ENCODE measurements at places on chromosomes 6 and 20.

GRCh38 chr6:43927532-43928210 is 157.7 kb downstream of the VEGFA start:
- DNase-seq, result no peak

DNA sequence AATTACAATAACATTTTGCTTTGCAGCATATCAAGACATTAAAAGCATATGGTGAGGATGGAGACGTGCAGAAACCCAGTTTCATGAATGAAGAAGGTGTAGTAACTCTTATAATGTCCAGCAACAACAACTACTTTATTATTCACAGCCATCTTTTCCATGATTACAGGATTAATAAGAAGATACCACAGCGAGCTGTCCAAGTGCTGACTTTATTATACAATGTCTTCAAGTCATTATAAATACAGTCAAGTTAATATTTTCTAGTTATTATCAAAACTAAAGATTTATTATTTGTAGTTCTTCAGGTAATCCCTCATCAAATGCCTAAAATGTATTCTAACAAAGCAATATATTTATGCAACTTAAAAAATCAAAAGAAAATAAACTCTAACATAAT is 2.5 kb upstream of the KHDRBS2 start:
- no peak for DNase-seq

DNA sequence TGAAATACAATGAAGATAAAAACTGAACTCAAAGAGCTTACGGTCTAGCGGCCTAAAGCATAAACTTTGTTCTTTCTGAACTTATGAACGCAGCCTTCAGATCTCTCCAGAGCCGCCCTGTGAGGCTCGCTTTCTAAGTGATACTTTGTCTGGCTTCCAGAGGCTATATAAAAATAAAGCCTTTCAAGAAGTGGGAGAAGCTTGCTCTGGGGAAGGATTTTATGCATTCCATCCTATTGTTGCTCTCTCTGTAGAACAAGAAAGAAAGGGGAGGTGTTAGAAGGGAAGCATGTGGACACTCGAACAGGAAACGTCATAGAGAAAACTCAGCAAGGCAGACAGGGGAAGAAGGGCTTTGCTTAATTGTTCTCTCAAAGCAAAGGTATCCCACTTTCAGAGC is 77.0 kb downstream of the TBX18 start:
- no peak for DNase-seq

DNA sequence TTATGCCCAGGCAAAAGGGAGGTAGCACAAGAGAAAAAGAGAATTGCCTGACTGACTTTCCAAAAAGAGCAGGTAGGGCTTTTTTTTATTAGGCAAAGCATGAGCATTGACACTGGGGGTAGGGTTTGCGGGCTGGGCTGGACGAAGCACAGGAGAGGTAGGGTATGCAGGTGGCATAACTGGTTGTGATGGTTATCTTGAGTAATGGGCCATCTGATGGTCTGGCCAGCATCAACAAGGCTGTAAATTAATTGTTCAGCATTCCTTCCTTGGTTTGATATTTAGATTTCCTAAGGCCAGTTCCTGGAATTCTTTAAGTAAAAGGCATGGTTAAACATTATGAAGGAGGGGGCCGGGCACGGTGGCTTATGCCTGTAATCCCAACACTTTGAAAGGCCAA is 13.9 kb upstream of the BFSP1 start:
- DNase-seq, result no peak

DNA sequence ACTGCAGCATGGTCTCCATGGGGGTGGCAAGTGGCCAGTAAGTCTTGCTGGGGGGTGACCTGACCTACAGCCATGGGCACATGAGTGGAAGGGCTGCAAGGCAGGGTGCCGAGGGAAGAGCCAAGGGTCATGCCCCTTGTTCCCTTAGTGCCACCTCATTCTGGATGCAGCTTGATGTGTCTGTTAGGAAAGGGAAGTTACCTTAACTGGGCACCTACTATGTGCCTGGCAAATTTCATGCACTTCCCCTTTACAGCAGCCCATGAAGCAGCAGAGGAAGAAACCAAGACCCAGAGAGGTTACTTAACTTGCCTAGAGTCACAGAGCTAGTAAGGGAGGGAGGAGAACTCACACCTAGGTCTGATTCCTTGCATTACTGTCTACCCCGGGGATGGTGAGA is 174.0 kb downstream of the MRPL14 start:
- DNase-seq, result no peak

- DNase-seq, result no peak
These were observed 39.5 kb upstream of the STXBP5 start for GRCh38 chr6:147164761-147165160.

- no peak for DNase-seq
These were observed 36.3 kb upstream of the CST5 start for GRCh38 chr20:23915844-23916243.

- no peak for DNase-seq
These were observed 102.1 kb downstream of the FLRT3 start for GRCh38 chr20:14235355-14235754.

GRCh38 chr6:35782424-35782823 is 1.6 kb downstream of the CLPSL1 start:
- DNase-seq, result no peak

- DNase-seq, result no peak
These were observed 68.7 kb downstream of the LY86 start for GRCh38 chr6:6657085-6657819.

DNA sequence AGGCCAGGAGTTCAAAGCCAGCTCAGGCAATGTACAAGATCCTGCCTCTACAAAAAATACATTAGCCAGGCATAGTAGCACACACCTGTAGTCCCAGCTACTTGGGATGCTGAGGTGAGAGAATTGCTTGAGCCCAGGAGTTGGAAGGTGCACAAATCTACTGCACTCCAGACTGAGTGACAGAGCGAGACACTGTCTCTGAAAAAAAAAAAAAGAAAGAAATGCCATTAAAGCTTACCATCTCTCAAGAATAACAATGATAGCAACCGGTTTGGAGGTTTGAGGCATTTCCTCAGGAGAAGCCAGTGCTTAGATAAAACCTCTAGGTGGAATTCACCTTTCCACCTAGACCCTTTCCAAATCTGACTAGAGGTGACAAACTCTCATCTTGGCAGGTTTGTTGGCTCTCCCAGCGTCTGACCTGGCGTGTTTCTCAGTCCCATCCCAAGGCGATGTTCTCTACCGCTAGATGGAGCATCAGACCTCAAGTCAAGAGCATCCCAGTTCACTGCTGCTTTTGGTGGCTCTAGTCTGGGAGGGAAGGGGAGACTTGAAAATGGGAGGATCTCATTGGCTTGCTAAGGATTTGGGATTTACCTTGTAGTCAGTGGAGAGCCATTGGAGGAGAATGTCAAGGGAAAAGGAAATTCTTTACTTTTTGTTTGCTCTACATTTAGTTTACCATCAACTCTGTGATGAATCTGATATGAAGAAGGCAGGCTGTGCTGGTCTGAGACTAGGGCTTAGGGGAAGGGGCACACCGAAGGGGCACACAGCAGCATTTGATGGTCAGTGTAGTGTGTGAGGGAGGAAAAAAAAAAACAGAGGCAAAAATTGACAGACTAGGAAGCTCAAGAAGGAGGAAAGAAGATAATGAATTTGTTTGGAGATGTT is 67.9 kb downstream of the NCOA7 start:
- peak; percentile 5 for DNase-seq

GRCh38 chr20:32918751-32919150 is 60.0 kb downstream of the EFCAB8 start:
- DNase-seq, result no peak

DNA sequence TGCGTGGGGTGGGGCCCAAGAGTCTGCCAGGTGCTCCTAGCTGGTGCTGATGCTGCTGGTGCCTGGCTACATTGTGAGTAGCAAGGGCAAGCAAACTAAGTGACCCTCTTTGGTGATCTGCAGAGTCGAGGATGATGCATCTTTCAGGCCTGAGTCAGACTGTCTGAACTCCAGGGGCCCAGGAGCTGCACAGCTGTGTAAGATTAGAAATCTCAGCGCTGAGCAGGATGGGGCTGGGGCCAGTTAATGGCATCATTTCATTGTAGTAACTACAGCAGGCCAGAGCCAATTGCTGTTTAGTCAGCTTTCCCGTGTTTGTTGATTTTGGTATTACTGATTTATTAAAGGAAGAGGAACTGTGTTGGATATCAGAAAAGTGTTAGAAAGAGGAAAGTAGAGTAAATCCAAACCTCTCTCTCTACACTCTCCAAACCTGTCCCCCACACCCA is 365.2 kb downstream of the PAX1 start:
- DNase-seq, result no peak

DNA sequence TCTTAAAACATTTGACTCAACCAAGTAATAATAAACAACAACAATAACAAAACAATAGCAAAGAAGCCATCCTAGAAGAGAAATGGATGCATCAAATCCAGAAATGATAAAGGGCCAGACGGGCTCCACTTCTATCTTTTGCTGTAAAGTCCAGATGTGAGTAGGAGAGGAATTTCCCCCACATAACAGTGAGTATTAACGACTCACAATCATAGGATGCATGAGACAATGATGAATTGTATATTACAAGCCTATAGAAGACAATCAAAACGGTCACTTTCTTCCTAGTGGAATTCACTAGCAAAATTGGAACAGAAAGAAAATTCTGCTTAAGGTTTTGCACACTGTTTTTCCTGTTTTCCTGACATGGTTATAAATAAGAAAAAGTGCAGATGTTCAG is 97.0 kb upstream of the PREP start:
- DNase-seq, result no peak

- DNase-seq, result no peak
These were observed 7.3 kb downstream of the RGS17 start for GRCh38 chr6:153123801-153124200.

GRCh38 chr6:37922563-37922962 is 103.0 kb downstream of the ZFAND3 start:
- no peak for DNase-seq

DNA sequence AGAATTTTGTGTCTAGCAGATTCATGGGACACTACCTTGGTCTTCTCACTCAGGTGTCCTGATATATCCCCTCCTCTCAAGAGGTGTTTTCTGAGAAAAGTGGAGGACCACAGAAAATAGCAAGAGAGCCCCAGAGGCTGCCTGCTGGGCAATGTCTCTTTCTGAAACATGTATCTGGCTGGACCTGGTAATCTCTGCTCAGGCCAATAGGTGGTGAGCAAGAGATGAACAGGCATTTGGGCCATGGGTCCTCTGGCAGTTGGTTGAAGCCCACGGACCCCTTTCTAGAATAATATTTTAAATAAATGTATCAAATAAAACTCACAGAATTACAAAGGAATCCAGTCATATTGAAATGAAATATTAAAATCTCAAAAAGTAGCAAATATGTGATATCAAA is 8.8 kb upstream of the THBD start:
- no peak for DNase-seq

DNA sequence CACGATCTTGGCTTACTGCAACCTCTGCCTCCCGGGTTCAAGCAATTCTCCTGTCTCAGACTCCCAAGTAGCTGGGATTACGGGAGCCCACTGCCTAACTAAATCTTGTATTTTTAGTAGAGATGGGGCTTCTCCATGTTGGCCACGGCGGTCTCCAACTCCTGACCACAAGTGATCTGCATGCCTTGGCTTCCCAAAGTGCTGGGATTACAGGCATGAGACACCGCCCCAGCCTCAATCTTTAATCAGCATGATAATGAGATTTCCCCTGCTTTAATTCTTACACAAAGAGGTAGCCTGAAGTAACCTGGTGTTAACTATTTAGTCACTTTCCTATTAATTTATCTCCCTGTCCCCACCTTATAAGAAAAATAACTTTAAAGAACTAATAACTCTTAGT is 31.3 kb upstream of the TRDN start:
- no peak for DNase-seq

DNA sequence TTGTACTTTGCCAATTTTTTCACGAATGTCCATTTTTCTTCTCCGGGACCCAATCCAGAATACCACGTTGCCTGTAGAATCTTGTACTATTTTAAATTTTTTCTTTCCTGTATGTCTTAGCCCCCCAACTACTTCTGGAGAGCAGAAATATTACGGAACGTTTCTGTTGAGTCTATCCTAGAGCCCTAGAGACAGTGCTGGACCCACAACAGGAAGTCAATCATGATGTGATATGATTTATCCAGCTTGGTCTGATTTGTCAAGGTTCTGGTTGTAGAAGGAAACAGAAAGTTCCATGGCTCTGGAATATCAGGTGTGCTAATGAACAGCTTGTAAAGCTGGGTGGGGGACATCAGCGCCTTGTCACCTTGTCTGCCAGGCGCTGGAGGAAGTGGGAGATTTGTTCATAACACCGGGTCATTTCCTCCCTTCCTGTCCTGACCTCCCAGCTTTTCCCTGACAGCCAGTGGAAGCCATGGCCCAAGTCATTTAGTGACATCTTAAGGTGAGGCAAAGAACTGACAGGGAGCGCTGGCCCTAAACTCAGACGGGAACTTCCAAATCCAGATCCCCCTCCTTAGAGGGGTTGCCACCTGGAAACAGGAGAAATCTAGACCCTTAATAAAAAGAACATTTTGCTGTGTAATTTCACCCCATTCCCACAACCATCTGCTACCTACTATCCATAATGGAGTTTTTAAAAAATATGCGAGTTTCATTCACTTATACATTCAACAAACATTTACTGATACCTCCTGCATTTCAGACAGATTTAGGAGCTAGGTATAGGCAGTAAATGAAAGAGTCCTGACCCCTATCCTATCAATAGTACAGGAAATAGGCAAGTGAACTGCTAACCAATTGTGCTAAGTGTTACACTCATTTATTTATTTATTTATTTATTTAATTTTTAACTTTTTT is 130.5 kb downstream of the ZFP64 start:
- no peak for DNase-seq

DNA sequence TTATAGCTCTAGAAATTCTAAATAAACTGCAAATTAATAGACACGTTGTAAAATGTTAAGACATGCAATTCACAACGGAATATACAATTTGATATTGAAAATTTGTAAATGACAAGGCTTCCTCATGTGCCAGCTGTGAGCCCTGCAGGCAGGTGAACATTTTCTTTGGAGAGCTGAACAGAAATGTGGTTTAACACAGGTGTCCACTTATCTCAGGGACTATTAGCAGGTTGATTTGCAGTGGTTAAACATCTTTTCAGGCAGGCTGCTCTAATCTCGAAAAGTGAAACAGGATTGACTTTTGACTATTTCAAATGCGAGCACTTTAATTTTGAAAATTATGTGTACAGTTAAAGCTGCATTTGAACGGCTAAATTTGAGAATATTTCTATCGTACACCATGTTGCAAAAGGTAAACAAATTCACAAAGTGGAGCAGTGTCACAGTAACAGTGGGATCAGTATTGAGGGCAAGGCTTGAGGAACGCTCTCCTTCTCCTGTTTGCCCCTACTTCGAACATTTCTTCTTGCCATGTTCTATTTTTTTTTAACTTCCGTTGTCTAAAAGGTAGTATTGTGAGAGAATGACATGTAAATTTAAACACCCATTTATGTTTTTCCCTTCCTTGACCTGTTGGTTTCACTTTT is 210.8 kb downstream of the CDKAL1 start:
- no peak for DNase-seq
